ENCODE measurements at places on chromosomes 7 and 10. TPM values are rescaled to one million over a fixed set of nuclear protein-coding genes. Genes with fewer than 3 reads are reported as not detected.

The ZNF398 gene
- total RNA-seq: 6.1 TPM

The PLCE1 gene
- 7.2 TPM for total RNA-seq

DNA sequence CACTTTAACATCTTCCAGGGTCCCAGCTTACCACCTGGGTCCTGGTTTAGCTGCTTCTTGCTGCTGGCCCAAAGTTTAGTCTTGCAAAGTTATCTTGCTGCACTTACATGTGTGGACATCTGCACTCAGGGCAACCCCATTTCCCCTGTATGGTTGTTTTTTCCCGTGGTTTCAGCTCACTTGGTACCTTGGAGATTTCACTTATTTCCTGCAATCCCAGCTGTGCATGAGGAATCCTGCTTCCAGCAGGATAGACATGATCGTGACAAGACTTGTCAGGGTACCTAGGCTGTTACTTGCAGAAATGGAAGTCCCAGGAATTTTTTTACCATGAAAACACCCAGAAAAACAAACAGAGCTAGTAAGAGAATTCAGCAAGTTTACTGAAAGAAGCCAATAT, 95.9 kb upstream of the LEP start:
- no peaks in the 10 kb centered on the region for H3K27me3 ChIP-seq
- no peaks in the 10 kb centered on the region for H3K4me1 ChIP-seq
- H3K36me3 ChIP-seq: no peaks in the 10 kb centered on the region
- H3K4me3 ChIP-seq: no peak overlapping the region
- no peak for DNase-seq

- no peak overlapping the region for H3K27ac ChIP-seq
- no peak overlapping the region for H3K4me3 ChIP-seq
- H3K36me3 ChIP-seq: no peaks in the 10 kb centered on the region
- H3K4me1 ChIP-seq: no peaks in the 10 kb centered on the region
- DNase-seq: no peak
Measured at GRCh38 chr10:84588971-84589370, 260.6 kb downstream of the CCSER2 start.

The MOGAT3 gene
- not detected for total RNA-seq

GRCh38 chr7:112134039-112134438, 72.2 kb downstream of the DOCK4 start:
- H3K36me3 ChIP-seq: no peaks in the 10 kb centered on the region
- no peak for DNase-seq
- H3K27me3 ChIP-seq: no peaks in the 10 kb centered on the region

The TRIM74 gene
- 1.0 TPM for total RNA-seq

DNA sequence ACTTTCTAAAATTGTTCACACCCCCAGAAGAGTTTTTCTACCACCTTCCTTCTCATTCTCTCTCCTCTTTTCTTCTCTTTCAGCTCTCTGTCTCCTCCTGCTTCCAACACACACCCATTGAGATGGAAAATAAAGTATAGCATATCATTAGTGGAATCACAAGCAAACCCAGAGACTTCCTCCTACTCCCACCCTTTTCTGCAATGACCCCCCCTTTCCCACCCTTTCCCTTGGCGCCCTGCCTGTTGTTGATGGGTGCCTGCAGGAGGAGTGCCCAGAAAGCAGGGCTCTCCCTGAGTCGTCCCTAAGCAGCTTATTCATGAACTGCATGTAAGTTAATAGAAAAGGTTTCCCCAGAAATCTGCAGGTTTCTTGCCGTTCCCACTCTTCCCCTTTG, 300.0 kb downstream of the PLXNA4 start:
- H3K36me3 ChIP-seq: no peaks in the 10 kb centered on the region
- DNase-seq: no peak
- H3K27ac ChIP-seq: no peak overlapping the region
- no peak overlapping the region for H3K4me3 ChIP-seq
- no peaks in the 10 kb centered on the region for H3K27me3 ChIP-seq
- no peaks in the 10 kb centered on the region for H3K4me1 ChIP-seq

GRCh38 chr10:112838784-112839481, 111.1 kb upstream of the TCF7L2 start:
- no peaks in the 10 kb centered on the region for H3K36me3 ChIP-seq
- no peaks in the 10 kb centered on the region for H3K4me1 ChIP-seq
- H3K27me3 ChIP-seq: no peaks in the 10 kb centered on the region
- no peak overlapping the region for H3K4me3 ChIP-seq

GRCh38 chr10:99905971-99906370, 103.8 kb downstream of the DNMBP start:
- H3K4me3 ChIP-seq: no peak overlapping the region
- DNase-seq: no peak
- H3K27ac ChIP-seq: no peak overlapping the region
- no peaks in the 10 kb centered on the region for H3K27me3 ChIP-seq
- no peaks in the 10 kb centered on the region for H3K36me3 ChIP-seq

DNA sequence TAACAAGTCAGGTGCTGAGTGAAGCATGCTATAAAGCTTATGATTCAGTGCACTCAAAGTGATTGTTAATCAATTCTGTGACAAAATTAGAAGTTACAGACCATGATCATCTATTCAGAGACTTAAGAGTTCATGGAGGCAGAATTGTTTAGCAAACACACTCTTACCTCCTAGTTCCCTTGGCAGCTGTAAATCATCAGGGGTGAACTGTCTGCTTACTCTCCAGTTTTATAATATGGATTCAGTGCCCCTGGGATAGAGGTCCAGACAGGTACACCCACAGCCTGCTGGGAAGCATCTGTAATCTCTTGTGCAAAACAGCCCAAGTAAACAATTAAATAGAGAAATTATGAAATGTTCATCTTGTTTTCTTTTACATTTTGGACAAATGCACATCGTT, 835.0 kb upstream of the COBL start:
- no peak for DNase-seq
- peaks cover 5% of the 10 kb centered on the region for H3K4me1 ChIP-seq
- H3K27me3 ChIP-seq: no peaks in the 10 kb centered on the region
- H3K4me3 ChIP-seq: no peak overlapping the region
- no peaks in the 10 kb centered on the region for H3K36me3 ChIP-seq
- H3K27ac ChIP-seq: no peak overlapping the region

DNA sequence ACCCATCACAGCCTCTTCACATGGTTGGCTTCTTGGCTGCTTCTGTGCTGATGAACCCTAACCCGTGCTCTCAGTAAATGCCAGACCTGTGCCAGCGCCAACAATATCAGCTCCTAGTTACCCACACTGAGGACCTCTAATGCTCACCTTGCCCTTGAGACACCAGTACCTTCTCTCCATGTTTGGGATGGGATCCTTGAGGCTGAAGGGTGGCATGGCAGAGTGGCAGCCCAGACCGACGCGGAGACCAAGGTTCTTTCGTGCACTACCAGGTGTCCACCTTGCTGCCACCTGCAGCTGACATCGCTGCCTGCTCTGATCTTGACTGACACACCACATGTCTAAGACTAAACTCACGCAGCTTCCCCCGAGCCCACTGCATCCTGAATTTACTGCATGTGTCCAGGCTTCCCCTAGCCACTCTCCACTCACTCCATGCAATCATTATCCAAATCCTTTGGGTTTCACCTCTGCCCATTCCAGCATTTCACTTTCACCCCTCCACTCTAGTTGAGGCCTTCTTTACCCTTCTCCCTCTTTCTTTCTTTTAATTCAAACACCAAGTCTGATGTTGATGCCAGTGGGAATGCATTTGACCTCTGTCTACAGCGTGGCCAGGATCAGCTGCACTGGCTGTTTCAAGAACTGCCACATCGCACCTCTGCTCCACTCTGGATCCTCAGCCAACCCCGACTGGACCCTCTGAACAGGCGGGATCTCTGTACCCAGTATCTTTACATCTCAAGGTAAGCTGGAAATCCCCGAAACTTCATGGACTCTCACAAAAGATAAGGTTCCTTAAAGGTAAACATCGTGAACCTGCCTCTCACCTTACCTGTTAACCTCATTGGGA, 294.9 kb downstream of the GLRX3 start:
- no peak overlapping the region for H3K4me3 ChIP-seq
- DNase-seq: no peak
- no peak overlapping the region for H3K27ac ChIP-seq
- H3K36me3 ChIP-seq: no peaks in the 10 kb centered on the region
- H3K4me1 ChIP-seq: no peaks in the 10 kb centered on the region

- H3K27ac ChIP-seq: peak overlapping the region; percentile 30
- no peaks in the 10 kb centered on the region for H3K4me1 ChIP-seq
- no peaks in the 10 kb centered on the region for H3K27me3 ChIP-seq
Measured at GRCh38 chr7:123681561-123681960, 25.9 kb downstream of the LMOD2 start.

The NPFFR1 gene
- total RNA-seq: not detected

The SLC18A3 gene
- total RNA-seq: not detected

GRCh38 chr10:95395947-95396449, 105.2 kb upstream of the PDLIM1 start:
- no peak overlapping the region for H3K4me3 ChIP-seq
- no peaks in the 10 kb centered on the region for H3K4me1 ChIP-seq
- no peak for DNase-seq

The PLXNA4 gene
- total RNA-seq: 0.28 TPM

GRCh38 chr10:131615150-131615549, 285.7 kb upstream of the PPP2R2D start:
- H3K4me1 ChIP-seq: no peaks in the 10 kb centered on the region
- no peak for DNase-seq
- no peak overlapping the region for H3K4me3 ChIP-seq
- no peaks in the 10 kb centered on the region for H3K36me3 ChIP-seq

The ARHGEF35 gene
- 5.1 TPM for total RNA-seq

- H3K4me1 ChIP-seq: no peaks in the 10 kb centered on the region
- H3K4me3 ChIP-seq: no peak overlapping the region
- no peaks in the 10 kb centered on the region for H3K27me3 ChIP-seq
- H3K36me3 ChIP-seq: no peaks in the 10 kb centered on the region
- DNase-seq: no peak
Measured at GRCh38 chr7:154627646-154628290, 375.2 kb downstream of the PAXIP1 start.
